ENCODE measurements at places on chromosomes 1 and 21. TPM values are rescaled to one million over a fixed set of nuclear protein-coding genes. Genes with fewer than 3 reads are reported as not detected.

BCL2L15 gene
- 0.74 TPM for total RNA-seq

LORICRIN gene
- total RNA-seq: 0.25 TPM

DNAJC28 gene
- total RNA-seq: 3.0 TPM

SERTAD4 gene
- 6.1 TPM for total RNA-seq

FAM3B gene
- total RNA-seq: not detected

TMEM183A gene
- 87.8 TPM for total RNA-seq

SLAMF9 gene
- total RNA-seq: not detected

NPR1 gene
- 0.49 TPM for total RNA-seq

LY9 gene
- total RNA-seq: not detected

OR6N1 gene
- not detected for total RNA-seq

ORC1 gene
- 0.98 TPM for total RNA-seq

CACNA1S gene
- under 0.01 TPM for total RNA-seq

FLG2 gene
- total RNA-seq: 0.25 TPM

CD53 gene
- 2.7 TPM for total RNA-seq

RHOC gene
- total RNA-seq: 26.3 TPM

CCDC30 gene
- 12.0 TPM for total RNA-seq

TIE1 gene
- total RNA-seq: 9.6 TPM

ZMYND12 gene
- 0.25 TPM for total RNA-seq

BEND5 gene
- total RNA-seq: 12.0 TPM

ICOSLG gene
- 0.25 TPM for total RNA-seq

EXO1 gene
- total RNA-seq: 2.2 TPM

SHE gene
- total RNA-seq: 1.2 TPM

DNAJC8 gene
- 27.5 TPM for total RNA-seq

CCDC28B gene
- 18.9 TPM for total RNA-seq

HAPLN2 gene
- 0.98 TPM for total RNA-seq

LCE2B gene
- not detected for total RNA-seq

DPT gene
- 0.49 TPM for total RNA-seq

PPP1R12B gene
- total RNA-seq: 30.5 TPM

CCDC190 gene
- 0.98 TPM for total RNA-seq

FMOD gene
- 2.2 TPM for total RNA-seq

OXCT2 gene
- 0.49 TPM for total RNA-seq

All from temporal lobe (tissue), 4 donors.